ENCODE measurements at places on chromosomes 7 and 10. TPM values are rescaled to one million over a fixed set of nuclear protein-coding genes. Genes with fewer than 3 reads are reported as not detected.

C1GALT1 gene
- total RNA-seq = 555 TPM

SPDYE9 gene
- total RNA-seq = not detected

PLXDC2 gene
- total RNA-seq = 4.0 TPM

SRRM3 gene
- 0.40 TPM for total RNA-seq

TUBB8 gene
- total RNA-seq = not detected

DPCD gene
- 50.7 TPM for total RNA-seq

MMRN2 gene
- total RNA-seq = 1.9 TPM

ATRNL1 gene
- 13.0 TPM for total RNA-seq

TNS3 gene
- total RNA-seq = 556 TPM

AMPH gene
- 0.19 TPM for total RNA-seq

CCDC3 gene
- total RNA-seq = 3.2 TPM

CD36 gene
- total RNA-seq = 7.9 TPM

NEUROD6 gene
- total RNA-seq = not detected

GNG11 gene
- total RNA-seq = 90.1 TPM

FGFR2 gene
- total RNA-seq = not detected

NRG3 gene
- total RNA-seq = not detected

GIMAP8 gene
- total RNA-seq = 0.06 TPM

BZW2 gene
- 105 TPM for total RNA-seq

NPTX2 gene
- 3,060 TPM for total RNA-seq

HERC4 gene
- 82.8 TPM for total RNA-seq

SLC18A2 gene
- not detected for total RNA-seq

FAM25A gene
- total RNA-seq = not detected

OR2A42 gene
- total RNA-seq = not detected

HABP2 gene
- total RNA-seq = not detected

CAMK2B gene
- total RNA-seq = 0.06 TPM

MALRD1 gene
- not detected for total RNA-seq

CACNB2 gene
- total RNA-seq = not detected

GOLGA7B gene
- total RNA-seq = not detected

ELMO1 gene
- not detected for total RNA-seq

IDI2 gene
- total RNA-seq = not detected
